ENCODE measurements at places on chromosomes 5 and 9.

DNA sequence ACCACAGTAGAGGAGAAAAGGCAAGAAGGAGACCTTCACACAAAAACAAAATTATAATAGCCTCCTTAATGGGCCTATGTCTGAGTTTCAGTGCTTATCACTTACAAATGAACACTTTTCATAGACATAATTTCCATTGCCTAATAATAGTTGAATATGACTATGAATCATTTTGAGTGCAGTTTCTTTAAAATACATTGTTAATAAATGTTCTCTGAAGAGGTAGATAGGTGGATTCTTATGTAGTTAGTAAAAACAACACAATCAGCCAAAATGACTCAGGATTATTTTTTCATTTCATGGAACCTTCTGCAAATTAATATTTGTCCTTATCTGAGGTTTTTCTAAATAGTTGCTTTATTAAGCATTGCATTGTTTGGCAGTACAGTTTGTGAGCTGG is 45.6 kb downstream of the DAPK1 start:
- DNase-seq: no peak

GRCh38 chr5:170534941-170535340 is 31.1 kb downstream of the KCNIP1 start:
- DNase-seq: no peak

DNA sequence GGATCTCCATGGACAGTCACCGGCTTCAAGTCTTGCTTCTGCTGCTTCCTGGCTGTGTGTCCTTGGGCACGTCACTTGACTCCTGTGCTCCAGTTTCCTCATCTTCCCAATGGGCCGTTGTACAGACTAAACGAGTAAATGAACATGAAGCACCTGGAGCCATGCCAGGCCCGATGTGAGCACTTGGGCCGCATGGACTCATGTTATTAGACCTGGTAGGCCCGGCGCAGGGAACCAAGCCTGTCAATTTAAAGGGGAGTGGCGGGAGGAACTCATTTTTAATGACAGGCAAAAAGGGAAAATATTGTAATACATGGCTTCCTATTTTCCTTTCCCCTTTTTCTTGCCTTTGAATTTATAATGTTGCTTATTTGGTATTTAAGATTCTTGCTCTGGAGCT is 47.5 kb downstream of the TENT4A start:
- no peak for DNase-seq

GRCh38 chr9:134321946-134322741 is 4.1 kb upstream of the RXRA start:
- DNase-seq: no peak

- DNase-seq: no peak
Measured at GRCh38 chr5:68329554-68330255, 114.1 kb downstream of the PIK3R1 start.

- DNase-seq: no peak
Measured at GRCh38 chr5:169522851-169523250, 60.7 kb upstream of the SPDL1 start.

DNA sequence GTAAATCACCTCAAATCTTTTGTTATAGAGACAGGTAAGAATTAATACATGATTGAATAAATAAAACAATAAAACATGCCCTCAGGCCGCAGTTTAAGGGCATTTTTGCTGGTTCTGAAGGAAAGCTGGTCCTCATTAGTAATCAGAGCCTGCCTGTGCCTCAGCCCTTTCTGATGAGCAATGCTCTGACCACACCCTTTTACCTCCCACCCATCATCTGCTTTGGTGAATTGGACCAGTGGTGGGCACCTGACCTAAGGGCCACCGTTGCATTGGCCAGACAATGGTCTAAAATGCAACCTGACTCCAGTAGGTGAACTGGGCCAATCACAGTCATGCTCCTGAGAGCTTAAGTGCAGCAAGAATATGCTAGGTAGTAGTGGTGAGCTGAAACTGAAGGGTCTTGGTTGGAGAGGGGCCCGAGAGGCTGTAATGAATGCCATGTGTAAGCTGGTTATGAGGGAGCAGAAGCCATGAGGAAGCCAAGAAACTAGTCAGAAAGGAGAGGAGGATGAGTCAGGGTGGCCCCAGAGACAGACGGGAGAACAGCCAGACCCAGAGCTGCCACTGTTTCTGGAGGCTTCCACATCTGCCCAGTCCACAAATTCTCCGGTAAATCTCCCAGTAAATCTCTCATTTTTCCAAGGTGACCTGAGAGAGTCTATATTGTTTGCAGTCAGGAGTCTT is 45.5 kb upstream of the ZSWIM6 start:
- DNase-seq: no peak

GRCh38 chr5:14505310-14506139 is 76.1 kb upstream of the OTULINL start:
- no peak for DNase-seq

DNA sequence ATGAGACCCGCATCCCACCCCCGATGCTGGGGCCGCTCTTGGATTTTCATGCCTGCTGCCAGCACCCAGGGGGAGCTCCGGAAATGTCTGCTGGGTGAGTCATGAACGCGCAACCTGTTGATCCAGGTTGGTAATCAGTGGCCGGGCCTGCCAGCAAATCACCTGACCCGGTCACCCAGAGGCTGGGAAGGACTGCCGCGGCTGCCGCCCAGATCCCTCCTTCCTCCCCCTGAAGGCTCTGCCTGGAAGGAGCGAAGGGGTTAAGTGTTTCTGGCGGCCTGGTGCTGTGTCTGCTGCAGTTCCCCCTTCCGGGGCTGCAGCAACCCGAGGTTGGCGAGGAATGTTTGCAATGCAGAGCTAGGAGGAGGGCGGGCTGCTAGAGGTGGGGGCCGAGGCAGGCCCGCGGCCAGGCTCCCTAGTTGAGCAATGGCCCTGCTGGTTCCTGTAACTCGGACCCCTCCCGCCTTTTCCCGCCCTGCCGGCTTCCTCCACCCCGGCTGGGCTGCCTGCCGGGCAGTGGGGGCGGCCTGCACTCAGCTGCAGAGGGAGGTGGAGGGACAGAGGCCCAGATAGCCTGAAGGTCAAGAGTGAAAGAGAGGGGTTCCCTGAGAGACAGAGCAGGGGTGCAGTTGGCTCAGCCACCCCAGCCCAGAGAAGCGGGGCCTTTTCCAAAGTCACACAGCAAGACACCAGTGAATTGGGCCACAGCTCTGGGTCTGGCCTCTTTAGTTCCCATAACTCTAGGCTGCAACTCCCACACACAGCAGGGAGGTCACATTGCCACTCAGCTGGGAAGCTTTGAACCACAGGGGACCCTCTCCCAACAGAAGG is 156.3 kb upstream of the IER5L start:
- DNase-seq: peak; percentile 45

Data from NCI-H1048 (cell line).